ENCODE measurements at places on chromosomes 7 and 10.

- no peak for DNase-seq
Observed at GRCh38 chr10:91103384-91104192, 116.9 kb upstream of the PCGF5 start.

DNA sequence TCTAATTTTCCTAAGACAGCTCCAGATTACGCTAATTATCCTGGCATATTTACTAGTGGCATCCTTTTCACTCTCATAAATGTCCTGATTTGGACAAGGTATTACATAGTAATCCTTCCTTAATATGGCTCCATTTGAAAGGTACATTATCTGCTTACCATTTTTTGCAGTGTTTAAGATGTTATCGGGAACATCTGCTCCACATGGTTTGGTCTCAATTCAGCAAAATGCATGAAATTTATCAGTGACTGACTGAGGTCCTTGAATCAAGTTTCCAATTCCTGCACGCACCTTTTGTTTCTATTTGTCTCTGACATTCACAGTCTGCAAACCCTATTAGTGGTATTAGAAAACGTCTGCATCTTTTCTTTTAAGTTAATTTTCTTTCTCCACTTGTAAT, 384.1 kb upstream of the KIAA1217 start:
- no peak for DNase-seq

DNA sequence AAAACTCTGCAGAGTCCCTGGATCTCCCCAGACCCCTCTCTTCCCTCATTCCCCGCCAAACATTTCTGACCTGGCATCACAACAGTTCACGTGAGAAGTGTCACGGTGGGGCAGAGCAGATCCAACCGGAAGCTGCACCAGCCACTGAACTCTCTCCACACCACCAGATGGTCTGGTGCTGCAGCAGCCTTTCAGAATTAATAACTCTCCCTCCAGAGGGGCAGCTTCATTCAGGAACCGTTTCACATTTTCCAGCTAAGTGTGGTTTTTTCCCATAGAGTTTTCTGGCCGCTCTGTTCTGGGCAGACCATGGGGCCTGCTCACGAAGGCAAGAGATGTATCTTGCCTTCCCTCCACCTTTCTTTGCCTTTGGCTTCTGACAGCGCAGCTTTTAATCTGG, 486.7 kb upstream of the GALNT17 start:
- no peak for DNase-seq

DNA sequence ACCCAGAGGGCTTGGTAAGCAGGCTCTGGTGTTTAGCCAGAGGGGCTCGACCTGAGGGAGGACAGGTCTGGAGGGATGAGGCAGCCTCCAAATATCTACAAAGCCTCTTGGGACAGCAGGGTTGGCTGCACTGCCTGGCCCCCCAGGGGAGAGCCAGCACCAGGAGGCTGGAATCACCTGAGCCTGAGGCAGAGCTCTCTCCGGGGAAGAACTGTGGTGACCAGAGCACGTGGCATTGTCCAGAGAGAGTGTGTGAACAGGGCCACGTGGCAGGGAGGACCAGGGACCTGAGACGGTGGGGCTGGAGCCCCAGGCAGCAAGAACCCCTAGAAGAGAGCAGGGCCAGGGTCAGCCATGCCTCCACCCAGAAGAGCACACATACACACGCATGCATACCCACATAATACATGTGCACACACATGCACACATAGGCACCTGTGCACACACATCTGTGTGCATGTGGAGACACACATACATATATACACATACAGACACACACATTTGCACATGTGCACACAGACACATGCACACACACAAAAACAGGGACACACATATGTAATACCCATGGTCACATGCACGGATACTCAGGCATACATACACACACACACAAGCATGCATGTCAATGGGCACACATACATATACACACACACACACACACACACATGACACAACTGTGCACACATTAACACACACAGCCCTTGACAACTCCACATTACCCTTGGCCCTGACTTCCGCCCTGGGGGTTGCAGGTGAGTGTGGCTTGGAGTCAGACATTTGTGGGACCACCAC, 94.9 kb downstream of the MYL10 start:
- DNase-seq: no peak

DNA sequence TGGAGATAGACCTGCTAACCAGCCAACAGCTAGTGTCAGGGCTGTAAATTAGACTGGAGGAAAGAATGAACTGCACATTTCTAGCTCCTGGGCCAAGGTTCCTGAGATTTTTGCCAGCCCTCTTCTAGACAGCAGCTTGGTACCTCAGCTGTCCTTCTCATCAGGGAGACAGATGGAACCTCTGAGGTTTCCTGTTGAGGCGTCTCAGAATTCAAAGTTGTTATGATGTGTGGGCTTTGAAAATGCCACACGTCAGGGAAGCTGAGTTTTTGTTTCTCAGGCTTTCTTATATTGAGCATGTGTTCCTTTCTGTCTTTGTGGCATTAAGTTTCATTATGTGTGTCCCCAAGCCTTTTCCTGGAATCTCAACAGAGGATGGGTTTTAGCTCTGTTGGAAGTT, 736.6 kb downstream of the AUTS2 start:
- DNase-seq: no peak

GRCh38 chr10:24834869-24835268, 111.2 kb upstream of the ARHGAP21 start:
- DNase-seq: no peak

GRCh38 chr10:122998360-122998917, 10.2 kb downstream of the IKZF5 start:
- DNase-seq: no peak

GRCh38 chr7:6614953-6615722, at the start of gene ZNF853:
ZNF853 (plus strand) TSS chr7:6615610; CDS start chr7:6616175, 565 bp downstream.
- DNase-seq: no peak
